ENCODE measurements at places on chromosomes 6 and 20.
A peak's percentile ranks its signal among the peaks of the same experiment; 100 is the strongest.

- DNase-seq: no peak
These were observed 49.9 kb upstream of the CD83 start for GRCh38 chr6:14067656-14068055.

GRCh38 chr6:126805861-126806260, 312.6 kb upstream of the RSPO3 start:
- DNase-seq: no peak

DNA sequence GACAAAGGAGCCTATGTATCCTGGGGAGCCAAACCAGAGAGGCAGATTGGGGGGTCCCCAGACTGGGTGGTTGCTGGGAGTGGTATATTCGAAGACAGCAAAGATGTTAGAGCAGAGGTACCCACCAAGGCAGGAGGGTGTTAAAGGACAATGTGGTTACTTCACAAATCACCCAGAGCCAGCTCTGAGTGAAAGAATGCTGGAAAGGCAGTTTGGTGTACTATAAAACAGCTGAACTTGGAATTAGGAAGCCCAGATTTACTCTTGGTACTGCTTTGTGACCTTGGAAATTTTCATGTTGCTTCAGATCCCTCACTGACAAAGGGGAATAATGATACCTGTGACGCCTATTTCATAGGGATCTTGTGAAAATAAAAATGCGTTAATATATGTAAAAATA, 121.6 kb downstream of the CD164 start:
- no peak for DNase-seq

DNA sequence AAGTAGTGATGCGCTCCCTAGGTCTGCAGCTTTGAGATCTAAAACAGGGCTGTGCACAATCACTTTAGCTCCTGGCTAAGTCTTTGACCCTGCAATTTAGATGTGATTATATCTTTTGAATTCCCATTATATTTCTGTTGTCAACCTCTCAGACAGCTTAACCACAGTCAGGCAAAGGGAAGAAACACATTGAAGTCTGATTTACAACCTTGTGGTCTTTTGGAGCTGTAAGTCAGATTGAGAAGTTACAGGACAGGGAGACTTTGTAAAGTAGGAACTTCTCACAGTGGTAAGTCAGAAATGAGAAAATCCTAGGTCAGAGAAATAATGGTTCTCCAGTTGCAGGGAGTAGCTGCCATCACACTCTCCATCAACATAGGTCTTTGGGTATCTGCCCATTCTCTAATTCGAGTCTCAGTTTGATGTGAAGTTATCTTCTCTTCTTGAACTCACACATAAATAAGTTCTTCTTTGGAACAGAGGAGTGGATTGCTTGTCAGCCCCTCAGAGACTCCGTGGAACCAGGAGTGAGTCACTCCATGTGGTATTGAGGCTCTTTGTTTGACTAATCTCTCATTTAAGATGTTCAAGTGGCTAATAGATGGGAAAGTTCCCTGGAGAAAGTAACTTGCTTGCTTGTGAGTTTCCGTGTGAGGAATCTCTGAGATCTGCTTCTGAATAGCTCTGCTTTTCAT, 35.0 kb upstream of the SGK1 start:
- DNase-seq: peak; percentile 57

DNA sequence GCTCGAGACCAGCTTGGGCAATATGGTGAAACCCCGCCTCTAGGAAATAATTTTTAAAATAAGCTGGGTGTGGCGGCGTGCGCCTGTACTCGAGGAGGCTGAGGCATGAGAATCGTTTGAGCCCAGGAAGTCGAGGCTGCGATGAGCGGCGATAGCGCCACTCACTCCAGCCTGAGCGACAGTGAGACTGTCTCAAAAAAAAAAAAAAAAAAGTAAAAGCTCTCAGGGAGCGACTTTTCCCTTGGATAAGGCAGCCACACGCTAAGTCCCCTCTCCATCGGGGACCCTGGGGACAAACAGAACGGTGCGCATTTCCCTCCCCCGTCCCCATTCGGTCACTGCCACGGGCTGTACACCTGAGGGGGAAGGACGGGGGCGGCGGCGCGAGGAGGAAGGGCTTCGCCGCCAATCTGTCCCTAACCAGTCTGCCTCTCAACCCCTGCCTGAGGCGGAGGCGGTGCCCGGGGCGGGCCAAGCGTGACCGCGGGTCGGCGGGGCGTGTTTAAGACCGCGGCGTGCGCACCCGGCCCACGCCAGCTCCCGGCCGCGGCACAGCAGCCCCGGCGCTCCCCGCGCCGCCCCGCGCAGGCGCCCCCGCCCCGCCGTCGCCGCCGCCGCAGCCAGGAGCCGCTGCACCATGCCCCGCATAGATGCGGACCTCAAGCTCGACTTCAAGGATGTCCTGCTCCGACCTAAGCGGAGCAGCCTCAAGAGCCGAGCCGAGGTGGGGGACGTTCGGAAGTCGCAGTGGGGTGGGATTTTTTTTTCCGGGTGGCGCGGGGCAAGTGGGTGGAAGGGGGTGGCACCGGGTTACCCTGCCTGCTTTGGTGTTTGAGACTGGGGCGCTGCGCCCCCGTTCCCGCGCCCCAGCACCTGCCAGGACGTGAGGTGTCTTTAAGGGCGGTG, at the start of gene GMPR:
Gene GMPR (plus strand): TSS at position 531 of the 906 bp plus-strand sequence. CDS start 107 bp downstream, at position 638.
- DNase-seq: peak; percentile 71

DNA sequence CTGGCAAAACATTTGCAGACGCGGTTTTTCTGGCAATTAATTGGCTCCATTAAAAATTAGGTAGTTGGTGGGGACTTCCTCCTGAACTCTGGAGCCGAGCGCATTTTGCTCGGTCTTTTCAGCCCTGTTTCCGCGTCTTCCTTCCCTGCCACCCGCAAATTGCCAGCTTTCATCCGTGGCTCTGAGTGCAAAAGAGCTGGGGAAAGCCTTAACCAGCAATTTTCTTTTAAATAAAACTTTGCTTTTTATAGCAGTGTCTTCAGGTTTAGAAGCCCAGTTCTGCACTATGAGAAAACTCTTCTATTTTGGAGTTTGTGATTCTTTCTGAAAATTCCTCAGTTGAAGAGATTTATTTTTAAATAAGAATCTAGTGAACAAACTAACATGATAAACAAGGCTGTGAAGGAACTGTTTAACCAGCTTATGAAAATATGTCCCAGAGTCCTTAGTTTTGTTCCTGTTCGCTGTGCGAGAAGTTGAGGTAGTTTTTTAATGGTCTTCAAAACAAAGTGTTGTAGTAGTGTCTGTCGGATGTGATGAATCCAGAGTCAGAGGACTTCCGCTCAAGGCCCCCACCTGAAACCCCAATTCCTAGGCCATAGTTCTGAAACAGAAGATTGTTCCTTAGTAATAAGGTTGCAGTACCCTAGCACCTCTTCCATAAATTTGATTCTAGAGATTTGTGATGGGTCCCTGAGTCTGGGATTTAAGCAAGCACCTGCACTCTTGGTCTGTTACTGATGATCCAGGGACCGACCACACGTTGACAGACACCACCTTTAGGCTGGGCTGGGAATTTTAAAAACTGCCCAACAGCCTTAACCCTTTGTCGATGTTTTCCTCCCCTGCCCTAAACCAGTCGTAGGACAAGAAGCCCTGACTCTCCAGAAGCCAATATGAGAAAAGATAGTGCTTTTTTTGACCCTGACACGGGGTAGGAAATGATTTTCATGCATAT, 950 bp downstream of the KCTD20 start:
- DNase-seq: peak; percentile 23

DNA sequence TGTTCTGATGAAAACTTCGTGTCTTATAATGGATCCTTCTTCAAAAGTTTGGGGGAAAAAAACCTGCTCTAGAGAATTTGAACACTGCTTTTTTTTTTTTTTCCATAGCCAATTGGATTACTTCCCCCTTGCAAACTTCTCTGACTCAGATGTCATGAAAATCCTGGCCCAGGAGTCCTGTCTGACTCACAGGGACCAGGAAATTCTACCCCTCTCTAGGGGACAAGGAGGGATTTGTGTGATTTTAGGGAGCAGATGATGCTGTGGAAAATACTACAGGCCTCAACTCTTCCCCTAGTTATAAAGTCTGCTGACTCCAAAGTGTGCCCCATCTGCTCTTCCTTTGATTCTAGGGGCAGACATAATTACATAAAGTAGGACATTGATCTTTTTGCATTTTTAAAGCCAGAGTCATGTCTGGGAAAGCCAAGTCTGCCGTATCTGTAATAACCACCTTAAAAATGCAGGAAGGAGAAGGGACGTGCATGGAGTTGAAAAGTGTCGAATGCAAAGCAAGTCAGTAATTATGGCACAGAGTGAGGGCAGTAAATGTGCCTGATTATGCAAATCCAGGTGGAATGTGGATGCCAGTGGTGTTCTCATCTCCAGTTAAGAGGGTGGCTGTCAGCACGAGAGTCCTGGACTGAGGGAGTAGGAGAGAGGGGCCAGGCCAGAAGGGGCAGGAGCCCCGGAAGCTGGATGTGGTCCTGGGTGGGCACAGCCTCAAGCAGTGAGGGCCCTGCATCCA, 144.3 kb upstream of the SULF2 start:
- no peak for DNase-seq

DNA sequence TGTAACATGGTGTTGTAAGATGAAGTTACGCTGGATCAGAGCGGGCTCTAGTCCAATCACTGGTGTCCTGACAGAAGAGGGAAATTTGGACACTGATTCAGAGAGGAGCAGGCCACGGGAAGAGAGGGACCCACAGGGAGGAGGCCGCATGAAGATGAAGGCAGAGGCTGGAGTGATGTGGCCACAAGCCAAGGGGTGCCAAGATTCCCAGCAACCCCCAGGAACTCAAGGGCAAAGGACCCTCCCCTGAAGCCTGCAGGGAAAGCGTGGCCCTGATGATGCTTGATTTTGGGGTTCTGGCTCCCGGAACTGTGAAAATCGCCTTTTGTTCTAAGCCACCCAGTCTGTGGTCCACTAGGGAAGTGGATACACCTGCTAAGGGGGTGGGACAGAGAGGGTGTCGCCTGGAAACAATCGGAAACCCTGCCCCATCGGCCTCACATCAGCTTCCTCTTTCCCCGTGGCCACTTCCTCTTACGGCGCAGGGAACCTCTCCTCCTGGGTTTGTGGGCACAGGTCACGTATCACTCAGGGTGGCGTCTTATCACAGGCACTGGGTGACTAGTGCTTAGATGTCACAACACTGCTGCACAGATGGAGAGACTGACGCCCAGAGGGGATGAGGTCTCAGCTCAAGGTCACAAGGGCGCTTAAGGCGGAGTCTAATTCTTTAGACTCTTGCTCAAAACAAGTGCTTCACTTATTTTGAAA, 58.0 kb downstream of the SULF2 start:
- peak; percentile 83 for DNase-seq

DNA sequence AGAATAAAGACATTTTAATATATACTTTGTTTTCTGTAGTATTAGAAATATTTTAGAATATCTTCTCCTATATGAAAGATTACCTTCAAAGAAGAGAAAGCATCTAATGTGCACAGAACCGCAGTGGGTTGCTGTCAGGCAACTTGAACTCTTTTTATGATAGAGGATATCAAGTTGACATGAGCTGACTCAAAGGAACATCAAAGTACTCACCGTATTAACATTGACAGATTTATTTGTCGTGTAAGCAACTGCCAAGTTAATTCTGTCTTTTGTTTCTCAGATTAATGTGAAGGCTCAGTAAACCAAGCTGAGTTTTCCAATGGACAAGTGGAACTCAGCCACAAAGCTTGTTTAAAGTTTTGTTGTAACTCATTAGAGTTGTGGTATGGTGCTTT, 2.2 kb upstream of the GINM1 start:
- no peak for DNase-seq

- DNase-seq: no peak
These were observed 42.1 kb downstream of the TRERF1 start for GRCh38 chr6:42409581-42409980.

DNA sequence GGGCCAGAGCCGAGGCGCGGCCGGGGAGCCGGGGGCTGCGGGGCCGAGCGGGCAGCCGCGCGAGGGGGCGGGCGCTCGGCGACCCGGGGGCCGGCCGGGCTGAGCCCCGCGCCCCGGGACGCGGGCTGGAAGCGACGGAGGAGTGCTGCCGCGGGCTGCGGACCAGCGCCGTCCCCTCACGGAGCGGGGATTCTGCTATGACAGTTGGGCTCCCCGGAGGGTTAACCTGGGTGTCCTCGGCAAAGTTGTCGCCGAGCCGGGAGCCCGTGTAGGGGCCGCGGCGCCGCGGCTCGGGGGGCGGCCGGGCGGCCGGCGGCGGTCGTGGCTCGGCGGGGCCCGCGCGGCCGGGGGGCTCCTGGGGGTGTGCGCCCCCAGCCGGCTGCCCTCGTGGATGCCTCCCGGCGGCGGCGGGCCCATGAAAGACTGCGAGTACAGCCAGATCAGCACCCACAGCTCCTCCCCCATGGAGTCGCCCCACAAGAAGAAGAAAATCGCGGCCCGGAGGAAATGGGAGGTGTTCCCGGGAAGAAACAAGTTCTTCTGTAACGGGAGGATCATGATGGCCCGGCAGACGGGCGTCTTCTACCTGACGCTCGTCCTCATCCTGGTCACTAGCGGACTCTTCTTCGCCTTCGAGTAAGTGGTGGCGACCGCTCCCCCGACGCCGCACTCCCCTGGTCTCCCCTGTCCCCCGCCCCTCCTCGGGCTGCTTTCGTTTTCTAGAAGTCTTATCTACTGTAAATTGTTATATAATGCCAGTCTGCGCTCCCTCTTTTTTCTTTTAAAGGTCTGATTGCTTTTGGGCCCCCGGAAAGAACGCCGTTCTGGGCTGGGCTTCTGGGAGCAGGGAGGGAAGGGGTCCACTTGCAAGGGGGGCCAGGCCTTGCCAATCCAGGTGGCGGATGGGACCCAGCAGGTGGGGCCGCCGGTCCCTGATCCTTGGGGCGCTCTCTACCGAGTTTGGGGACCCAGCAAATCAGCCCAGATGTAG, 936 bp downstream of the ZDHHC14 start:
- DNase-seq: peak; percentile 68

GRCh38 chr6:74768738-74769137, 437.1 kb downstream of the COL12A1 start:
- no peak for DNase-seq

DNA sequence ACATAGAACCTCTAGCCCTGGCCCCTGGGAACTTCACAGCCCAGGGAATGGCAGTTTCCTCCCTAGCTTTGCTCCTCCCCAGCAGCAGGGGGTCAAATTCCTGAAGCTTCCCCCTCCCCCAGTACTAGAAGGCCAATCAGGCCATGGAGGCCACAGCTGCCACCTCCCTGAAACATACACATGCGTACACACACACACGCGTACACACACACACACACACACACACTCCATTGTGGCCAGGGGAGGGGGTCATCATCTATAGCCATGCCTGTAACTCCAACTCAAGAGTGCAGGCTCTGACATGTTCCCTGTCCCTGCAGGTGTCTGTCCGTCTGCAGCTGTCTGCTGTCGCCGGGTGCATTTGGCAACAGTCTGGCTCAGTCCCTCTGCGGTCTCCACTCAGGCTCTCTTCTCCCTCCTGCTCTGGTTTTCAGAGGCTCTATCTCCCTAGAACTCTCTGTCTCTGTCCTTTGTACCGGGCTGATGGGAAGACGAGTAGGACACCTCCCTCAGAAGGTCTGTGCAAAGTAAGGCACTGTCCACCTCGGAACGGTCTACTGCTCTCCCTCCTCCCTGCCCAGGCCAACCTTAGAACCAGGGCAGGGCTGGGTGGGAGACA, 1.4 kb downstream of the LRFN2 start:
- DNase-seq: no peak

DNA sequence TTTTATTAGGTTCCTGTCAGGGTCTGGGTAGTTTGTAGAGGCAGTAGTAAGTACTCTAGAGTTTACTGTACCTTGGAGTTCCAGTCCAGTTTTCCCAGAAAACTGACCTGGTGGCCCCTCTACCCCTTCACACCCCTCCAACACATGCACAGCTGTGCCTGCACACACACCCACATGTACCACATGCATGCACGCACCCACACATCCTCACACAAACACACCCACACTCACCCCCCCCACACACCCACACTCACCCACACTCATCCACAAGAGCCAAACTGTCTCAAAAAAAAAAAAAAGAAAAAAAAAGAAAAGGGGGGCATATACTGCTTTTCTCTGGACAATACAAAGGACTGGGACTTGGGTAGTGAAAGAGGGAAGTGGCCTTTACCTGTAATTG, 570.5 kb downstream of the QKI start:
- DNase-seq: no peak
